H1 (cell line): ENCODE measurements at places on chromosomes 1 and 21.

- H3K4me1 ChIP-seq = no peaks in the 10 kb centered on the region
- H3K27me3 ChIP-seq = no peaks in the 10 kb centered on the region
- H3K36me3 ChIP-seq = no peaks in the 10 kb centered on the region
- no peak overlapping the region for H3K27ac ChIP-seq
These were observed 253.2 kb downstream of the CRB1 start for GRCh38 chr1:197521118-197521739.

DNA sequence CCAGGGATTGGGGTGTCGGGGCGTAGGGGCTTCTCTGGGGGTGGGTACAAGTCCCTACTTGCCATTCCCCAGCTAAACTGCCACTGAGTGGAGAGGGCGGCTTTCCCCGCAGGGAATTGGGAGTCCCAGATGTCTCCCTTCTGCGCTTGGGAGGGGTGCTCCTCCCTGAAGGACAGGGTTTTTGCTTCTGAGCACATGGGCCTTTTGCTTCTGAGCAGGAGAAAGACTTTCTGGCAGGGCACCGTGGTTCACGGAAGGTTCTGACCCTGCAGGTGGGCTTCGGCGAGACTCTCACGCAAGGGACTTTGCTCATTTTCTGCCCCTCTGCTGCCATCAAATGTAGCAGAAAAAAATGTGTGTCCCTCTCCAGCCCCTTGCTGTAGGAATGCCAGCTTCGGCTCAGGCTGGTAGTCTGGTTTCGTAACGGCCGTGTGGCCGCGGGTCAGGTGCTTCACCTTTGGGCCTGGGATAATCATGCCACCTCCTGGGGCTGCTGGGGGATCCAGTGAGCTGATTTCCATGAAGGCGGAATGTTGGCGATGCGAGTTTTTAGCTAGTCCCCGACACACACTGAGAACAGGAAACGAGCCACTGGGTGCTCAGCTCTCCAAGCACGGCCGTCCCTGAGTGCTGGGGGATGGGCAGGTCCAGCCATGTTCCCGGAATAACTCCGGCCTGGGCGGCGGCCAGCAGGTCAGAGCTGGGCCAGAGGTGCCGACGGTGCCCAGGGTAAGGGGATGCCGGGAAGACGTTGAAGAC lies 364.0 kb downstream of the CAMTA1 start:
- H3K4me3 ChIP-seq = no peak overlapping the region
- no peaks in the 10 kb centered on the region for H3K36me3 ChIP-seq
- H3K4me1 ChIP-seq = peaks cover 3% of the 10 kb centered on the region

GRCh38 chr1:244325056-244325758 lies 126.5 kb downstream of the ADSS2 start:
- no peaks in the 10 kb centered on the region for H3K4me1 ChIP-seq
- H3K36me3 ChIP-seq = no peaks in the 10 kb centered on the region
- no peaks in the 10 kb centered on the region for H3K27me3 ChIP-seq
- H3K27ac ChIP-seq = no peak overlapping the region
- no peak overlapping the region for H3K4me3 ChIP-seq
- no peak for DNase-seq

DNA sequence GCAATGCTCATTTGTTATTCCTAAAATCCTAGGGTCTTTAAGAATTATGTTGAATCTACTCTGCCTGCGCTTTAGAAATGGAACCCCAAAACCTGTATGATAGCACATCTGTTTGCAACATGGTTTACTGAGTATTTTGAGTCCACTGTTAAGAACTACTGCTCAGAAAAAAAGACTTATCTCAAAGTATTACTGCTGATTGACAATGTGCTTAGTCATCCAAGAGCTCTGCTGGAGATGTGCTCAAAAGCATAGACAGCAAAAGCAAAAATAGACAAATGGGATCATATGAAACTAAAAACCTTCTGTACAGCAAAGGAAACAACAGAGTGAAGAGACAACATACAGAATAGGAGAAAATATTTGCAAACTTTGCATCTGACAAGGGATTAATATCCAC lies 107.0 kb downstream of the CTH start:
- no peaks in the 10 kb centered on the region for H3K4me1 ChIP-seq
- H3K4me3 ChIP-seq = no peak overlapping the region
- no peaks in the 10 kb centered on the region for H3K27me3 ChIP-seq
- DNase-seq = no peak
- H3K36me3 ChIP-seq = no peaks in the 10 kb centered on the region

GRCh38 chr1:76335882-76336281 lies 261.3 kb downstream of the ST6GALNAC3 start:
- H3K4me1 ChIP-seq = peaks cover 2% of the 10 kb centered on the region; the same call in 1 of the 2 replicates
- H3K36me3 ChIP-seq = no peaks in the 10 kb centered on the region
- no peaks in the 10 kb centered on the region for H3K27me3 ChIP-seq
- no peak overlapping the region for H3K4me3 ChIP-seq

- no peak for DNase-seq
- H3K27ac ChIP-seq = no peak overlapping the region
- no peaks in the 10 kb centered on the region for H3K27me3 ChIP-seq
- peaks cover 42% of the 10 kb centered on the region for H3K36me3 ChIP-seq
- no peak overlapping the region for H3K4me3 ChIP-seq
These were observed 67.0 kb upstream of the LBR start for GRCh38 chr1:225494789-225495359.

GRCh38 chr1:226029093-226029496 lies 30.0 kb upstream of the SDE2 start:
- H3K4me1 ChIP-seq = no peaks in the 10 kb centered on the region
- no peak overlapping the region for H3K4me3 ChIP-seq
- no peaks in the 10 kb centered on the region for H3K36me3 ChIP-seq
- no peaks in the 10 kb centered on the region for H3K27me3 ChIP-seq

DNA sequence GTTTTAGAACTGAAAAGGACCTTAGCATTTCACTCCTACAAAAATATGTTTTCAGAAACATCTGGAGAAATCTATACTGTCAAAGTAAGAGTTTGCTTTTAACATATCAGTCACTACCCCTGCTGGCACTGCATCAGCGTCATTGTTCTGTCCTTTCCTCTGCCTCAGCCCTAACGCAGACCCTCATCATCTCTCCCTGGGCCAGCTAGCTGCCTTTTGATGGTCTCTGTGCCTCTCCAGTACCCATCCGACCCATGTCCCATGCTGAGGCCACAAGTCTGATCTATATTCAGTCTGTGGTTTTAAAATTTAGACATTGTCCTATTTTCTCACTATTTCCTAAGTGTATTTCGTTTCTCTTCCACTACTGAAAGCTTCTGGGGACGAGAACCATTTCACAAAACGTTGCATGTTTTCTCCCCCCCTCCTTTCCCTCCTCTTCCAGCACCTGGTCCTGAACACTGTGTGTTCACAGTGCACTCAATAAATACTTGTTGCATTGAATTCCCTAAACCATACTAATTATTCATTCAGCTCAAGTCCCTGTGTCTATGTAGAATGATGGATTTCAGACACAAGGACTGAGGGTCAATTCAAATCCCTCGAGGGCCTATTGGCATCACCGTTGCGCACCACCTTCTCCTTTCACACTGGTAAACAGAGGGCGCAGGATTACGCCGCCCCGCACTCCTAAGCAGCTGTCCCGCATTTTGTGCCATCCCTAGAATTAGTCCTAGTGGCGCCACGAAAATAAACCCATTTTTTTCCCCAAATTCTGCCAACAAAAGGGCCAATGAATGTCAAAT lies 53.4 kb downstream of the CD2 start:
- no peaks in the 10 kb centered on the region for H3K36me3 ChIP-seq
- H3K27ac ChIP-seq = no peak overlapping the region
- DNase-seq = no peak
- no peak overlapping the region for H3K4me3 ChIP-seq
- no peaks in the 10 kb centered on the region; the same call in none of the 2 replicates for H3K4me1 ChIP-seq

DNA sequence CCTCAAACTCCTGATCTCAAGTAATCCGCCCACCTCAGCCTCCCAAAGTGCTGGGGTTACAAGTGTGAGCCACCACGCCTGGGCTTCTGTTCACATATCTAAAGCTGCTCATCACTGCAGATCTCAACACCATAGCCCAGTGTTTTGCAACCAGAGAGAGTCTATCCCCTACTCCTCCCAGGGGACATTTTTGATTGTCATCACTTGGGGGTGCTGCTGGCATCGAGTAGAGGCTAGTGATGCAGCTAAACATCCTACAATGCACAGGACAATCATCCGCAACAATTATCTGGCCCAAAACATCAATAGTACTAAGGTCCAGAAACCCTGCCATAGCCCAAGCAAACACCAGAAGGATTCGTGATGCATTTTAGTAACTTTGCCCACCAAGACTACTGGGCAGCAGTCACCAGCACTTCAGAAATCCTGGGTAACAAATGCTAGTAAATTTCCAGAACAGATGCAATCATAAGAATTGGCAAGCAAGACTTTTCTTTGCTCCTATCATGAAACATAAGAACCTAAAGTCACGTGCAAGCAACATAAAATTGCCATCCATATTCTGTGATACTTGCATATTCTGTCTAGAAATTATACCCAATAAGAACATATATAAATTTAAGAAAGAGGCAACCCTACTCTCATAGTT lies 159.2 kb downstream of the APP start:
- H3K4me1 ChIP-seq = no peaks in the 10 kb centered on the region
- H3K36me3 ChIP-seq = no peaks in the 10 kb centered on the region
- no peaks in the 10 kb centered on the region for H3K27me3 ChIP-seq
- H3K4me3 ChIP-seq = no peak overlapping the region

GRCh38 chr1:212691561-212692071 lies 8.0 kb downstream of the BATF3 start:
- no peak overlapping the region for H3K27ac ChIP-seq
- no peaks in the 10 kb centered on the region for H3K27me3 ChIP-seq
- DNase-seq = no peak
- no peaks in the 10 kb centered on the region for H3K4me1 ChIP-seq
- no peaks in the 10 kb centered on the region for H3K36me3 ChIP-seq

DNA sequence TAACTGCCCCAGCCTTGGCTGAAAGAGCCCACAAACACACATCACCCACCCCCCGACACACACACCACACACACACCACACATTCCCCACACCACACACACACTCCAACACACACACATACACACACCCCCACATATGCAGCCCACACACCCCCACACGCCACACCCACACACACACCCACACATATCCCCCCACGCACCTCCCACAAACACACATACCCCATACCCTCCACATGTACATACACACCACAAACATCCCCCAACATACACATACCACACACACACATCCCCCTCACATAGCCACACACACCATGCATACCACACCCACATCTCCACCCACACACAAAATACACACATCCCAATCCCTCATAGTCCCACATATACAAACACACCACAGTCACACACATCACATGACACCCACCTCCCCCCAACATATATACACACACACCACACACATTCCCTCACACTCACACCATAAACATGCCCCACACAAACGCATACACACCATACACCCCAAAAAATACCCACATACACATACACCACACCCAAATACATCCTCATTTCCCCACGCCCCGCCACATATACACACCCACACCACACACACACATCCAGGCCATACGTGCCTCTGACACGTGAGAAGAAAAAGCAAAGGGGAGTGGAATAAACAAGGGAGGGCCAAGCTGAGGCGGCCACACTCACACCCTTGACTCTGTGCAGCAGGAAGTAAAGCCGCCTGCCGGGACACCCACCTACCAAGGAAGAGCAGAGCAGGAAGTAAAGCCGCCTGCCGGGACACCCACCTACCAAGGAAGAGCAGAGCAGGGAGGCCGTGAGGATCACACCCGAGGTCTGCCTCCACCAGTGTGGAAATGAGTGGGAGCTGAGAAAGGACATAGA lies 53.7 kb downstream of the HSF2BP start:
- H3K4me3 ChIP-seq = no peak overlapping the region
- H3K4me1 ChIP-seq = no peaks in the 10 kb centered on the region
- no peak overlapping the region for H3K27ac ChIP-seq
- no peak for DNase-seq

DNA sequence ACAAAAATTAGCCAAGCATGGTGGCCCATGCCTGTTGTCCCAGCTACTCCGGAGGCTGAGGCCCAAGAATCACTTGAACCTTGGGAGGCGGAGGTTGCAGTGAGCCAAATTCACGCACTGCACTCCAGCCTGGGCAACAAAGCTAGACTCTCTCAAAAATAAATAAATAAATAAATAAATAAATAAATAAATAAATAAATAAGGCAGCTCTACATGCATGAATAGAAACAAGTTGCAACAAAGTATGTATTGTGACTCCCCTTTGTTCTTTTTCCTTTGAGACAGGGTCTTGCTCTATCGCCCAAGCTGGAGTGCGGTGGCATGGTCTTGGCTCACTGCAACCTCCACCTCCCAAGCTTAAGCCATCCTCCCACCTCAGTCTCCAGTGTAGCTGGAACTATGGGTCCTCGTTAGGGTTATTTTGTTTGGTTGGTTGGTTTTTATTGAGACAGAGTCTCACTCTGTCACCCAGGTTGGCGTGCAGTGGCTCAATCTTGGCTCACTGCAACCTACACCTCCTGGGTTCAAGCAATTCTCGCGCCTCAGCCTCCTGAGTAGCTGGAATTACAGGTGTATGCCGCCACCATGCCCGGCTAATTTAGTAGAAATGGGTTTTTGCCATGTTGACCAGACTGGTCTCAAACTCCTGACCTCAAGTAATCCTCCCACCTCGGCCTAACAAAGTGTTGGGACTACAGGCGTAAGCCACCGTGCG lies 8.0 kb downstream of the USP48 start:
- H3K36me3 ChIP-seq = no peaks in the 10 kb centered on the region
- H3K4me3 ChIP-seq = no peak overlapping the region

DNA sequence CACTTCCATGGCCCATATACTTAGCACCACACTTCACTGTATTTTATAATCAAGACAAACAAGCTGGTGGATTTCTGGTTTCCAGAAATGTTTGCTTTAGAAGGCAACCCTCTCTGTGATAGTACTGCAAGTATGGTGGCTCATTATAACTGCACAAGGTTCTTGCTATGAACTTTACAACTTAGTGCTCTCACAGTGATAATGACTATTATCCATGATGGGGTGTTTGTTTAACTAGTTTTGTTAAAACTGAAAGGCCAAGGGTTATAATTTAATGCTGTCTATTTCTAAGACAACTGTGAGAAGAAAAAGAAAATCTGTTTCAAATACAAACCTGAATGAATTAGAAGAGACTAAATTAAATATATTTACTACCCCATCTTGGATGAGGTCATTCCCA lies 903.2 kb downstream of the ADGRL2 start:
- H3K4me3 ChIP-seq = no peak overlapping the region
- no peak overlapping the region for H3K27ac ChIP-seq
- H3K36me3 ChIP-seq = no peaks in the 10 kb centered on the region

GRCh38 chr1:51514733-51515132 lies 4.3 kb downstream of the EPS15 start:
- H3K27ac ChIP-seq = no peak overlapping the region
- H3K27me3 ChIP-seq = no peaks in the 10 kb centered on the region
- no peak for DNase-seq
- no peaks in the 10 kb centered on the region for H3K36me3 ChIP-seq
- H3K4me1 ChIP-seq = no peaks in the 10 kb centered on the region
- H3K4me3 ChIP-seq = no peak overlapping the region

- H3K4me3 ChIP-seq = peak overlapping the region; percentile 93
- peak; percentile 81 for DNase-seq
- no peaks in the 10 kb centered on the region for H3K27me3 ChIP-seq
- H3K4me1 ChIP-seq = no peaks in the 10 kb centered on the region
- peak overlapping the region; percentile 96 for H3K27ac ChIP-seq
- 0 out of 2 replicates have a peak, but pooled peaks cover 1% of the 10 kb centered on the region for H3K36me3 ChIP-seq
These were observed 758 bp downstream of the PTBP2 start for GRCh38 chr1:96722161-96722922.

- DNase-seq = no peak
- no peaks in the 10 kb centered on the region for H3K27me3 ChIP-seq
- H3K4me3 ChIP-seq = no peak overlapping the region
- H3K36me3 ChIP-seq = peaks cover 27% of the 10 kb centered on the region
These were observed 37.1 kb upstream of the ANGPTL7 start for GRCh38 chr1:11151826-11152612.
